ENCODE measurements at places on chromosomes 5 and 9.

- DNase-seq: no peak
Observed at GRCh38 chr9:134128727-134129679, 6.9 kb upstream of the WDR5 start.

GRCh38 chr9:133075925-133076630 is 14.3 kb downstream of the CEL start:
- no peak for DNase-seq

DNA sequence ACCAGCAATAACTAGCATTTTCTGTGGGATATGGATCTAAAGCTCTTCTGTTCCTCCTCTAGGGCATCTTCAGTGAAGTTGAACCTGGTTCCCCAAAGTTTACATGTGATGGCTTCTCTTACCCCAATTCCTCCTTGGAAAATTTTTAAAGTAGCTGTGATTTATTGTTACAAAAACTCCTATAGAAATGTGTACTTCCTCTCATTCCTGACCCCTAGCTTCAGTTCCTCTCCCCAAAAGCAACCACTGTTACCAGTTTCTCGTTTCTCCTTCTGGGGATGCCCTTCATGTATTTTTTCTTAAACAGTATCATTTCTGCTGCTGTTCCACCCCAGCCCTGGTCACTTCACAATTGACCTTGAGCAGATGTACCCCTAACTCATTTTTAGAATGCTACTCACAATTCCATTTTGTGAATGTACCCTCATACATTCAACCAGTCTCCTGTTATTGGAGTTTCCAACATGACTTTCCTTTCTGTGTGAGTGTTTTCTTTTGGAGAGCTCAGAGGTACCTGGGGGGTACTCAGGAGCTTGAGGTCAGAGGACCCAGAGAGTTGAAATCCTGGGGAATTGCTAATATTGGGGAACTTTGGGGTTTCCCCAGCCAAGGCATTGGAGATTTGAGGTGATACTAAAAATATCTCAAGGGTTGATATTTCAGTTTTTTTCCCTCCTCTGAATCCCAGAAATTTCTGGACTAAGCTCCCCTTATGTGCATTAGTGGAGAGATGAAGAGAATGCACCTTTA is 18.6 kb upstream of the GLRX start:
- DNase-seq: no peak

- DNase-seq: no peak
Observed at GRCh38 chr9:126225611-126226609, 100.7 kb upstream of the MVB12B start.

DNA sequence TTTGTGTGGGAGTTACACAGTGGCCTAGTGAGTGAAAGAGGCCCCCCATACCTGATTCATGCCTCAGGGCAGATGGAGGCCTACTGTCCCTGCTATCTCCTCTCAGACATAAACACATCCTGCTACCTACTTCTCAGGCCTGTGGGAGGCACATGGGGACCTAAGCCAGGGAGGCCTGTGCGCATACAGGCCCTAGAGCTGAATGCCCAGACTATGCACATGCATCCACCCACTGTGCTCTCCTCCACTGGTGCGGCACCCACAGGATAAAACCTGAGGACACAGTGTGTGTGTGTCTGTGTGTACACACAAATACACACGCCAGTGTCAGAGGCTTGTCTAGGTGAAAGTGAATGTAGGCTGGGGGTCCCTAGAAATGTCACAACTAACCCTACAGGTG is 1.4 kb downstream of the PAX5 start:
- peak; percentile 63 for DNase-seq

GRCh38 chr9:122379340-122379739 is 8.5 kb downstream of the PTGS1 start:
- no peak for DNase-seq

GRCh38 chr5:58985311-58985710 is 402.4 kb downstream of the RAB3C start:
- DNase-seq: no peak

DNA sequence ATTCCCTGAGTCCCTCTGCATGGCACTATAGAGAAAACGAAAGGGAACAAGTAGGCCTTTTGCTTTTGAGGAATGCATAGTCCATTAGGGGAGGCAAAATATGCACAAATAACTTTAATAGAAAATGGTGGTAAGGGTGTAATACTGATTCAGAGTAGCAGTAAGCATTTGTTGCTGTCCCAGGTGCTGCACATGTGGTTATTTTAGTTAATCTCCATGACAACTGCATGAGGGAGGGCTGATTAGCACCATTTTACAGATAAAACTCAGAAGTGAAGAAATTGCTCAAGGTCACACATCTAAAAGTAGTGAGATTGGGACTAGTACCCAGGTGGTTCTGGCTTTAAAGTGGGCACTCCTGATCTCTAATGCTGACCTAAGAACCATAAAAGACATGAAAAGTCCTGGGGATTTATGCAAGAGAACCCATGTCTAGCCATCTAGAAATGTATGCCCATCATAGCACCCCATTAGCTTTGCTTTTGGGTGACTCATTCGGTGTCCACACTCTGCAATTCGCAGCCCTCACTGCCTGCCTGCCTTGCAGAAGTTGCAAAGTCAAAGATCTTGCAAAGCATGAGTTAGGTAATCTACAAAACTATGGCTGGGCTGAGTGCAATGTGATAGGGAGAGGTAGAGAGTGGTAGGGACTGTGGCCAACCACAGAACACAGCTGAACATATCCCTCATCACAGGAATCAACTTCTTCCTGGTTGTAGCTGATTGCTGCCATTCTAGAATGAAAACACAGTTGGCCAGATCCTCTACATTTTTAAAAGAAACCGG is 195.2 kb downstream of the PTTG1 start:
- DNase-seq: no peak

DNA sequence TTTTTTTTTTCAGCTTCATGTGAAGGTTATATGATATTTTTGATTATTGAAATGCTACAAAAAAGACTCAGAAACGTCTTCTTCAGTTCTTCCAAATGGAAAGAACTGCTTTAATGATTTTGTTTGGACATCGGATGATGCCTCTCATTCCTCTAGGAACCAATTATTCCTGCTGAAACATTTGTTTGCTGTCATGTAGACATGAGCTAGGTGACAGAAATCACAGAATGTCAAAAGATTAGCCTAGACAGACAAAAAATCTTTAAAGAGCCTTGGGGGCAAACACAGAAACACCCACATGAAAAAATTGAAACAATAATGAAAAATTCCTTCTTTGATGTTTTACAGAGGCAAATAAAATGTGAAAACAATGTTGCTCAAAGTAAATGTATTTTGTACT is 244.2 kb upstream of the EDIL3 start:
- no peak for DNase-seq

Measured in NCI-H526 (cell line).